ENCODE measurements at places on chromosomes 7 and 10. TPM values are rescaled to one million over a fixed set of nuclear protein-coding genes. Genes with fewer than 3 reads are reported as not detected.
A peak's percentile ranks its signal among the peaks of the same experiment; 100 is the strongest.

Gene SAMD8
- 51.4 TPM for total RNA-seq

Gene MKI67
- 1.3 TPM for total RNA-seq

Gene MSS51
- total RNA-seq, result 5.2 TPM

Gene STAG3
- 11.0 TPM for total RNA-seq

Gene TBX20
- not detected for total RNA-seq

Gene TMEM178B
- 1.1 TPM for total RNA-seq

Gene FGFBP3
- total RNA-seq, result 6.0 TPM

DNA sequence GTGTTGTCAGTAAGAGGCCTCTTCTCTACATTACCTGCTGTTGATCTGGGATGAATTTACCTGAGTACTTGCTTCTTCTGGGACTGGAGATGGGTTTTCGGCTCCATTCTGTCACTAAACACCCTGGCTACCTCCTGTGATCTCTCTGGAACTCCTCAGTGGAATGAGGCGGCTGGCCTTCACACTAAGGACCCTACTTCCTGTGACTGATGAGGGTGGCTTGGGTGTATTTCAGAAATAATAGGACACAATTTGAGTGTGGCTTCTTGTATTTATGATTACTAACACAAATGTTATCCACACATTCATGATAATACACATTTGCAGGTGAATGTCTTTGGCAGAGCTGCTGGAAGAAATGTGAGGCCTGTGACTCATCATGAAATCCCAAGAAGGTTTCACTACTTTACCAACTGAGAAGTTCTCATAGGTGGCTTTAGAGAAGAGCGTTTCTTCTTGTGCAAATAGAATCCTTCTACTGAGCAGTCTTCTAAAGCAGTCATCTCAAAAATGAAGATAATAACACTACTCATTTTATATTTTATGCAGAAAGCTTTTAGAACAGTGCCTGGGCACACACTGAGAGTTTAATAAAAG, 21.3 kb upstream of the EVX1 start:
- DNase-seq, result no peak

DNA sequence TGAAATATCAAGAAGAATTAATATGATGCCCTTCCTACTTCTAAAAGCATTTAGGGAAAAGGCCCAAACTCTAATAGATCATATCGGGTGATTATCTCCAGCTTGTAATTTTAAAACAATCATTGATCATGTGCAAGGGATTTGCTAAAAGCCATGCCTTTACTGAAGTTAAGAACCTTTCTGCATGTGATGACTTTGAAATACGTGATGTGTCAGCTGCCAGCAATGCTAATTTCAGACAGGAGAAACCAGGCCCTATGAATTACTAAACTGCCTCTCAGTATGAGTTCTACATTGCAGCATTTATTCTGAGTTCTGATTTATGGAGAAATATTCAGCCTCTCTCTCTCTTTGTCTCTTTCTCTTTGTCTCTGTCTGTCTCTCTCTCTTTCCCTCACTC, 203.6 kb upstream of the AKR1E2 start:
- no peak for DNase-seq

- DNase-seq, result no peak
Observed at GRCh38 chr10:35409094-35409582, 72.8 kb downstream of the CCNY start.

GRCh38 chr7:47818796-47819606, 129.3 kb downstream of the PKD1L1 start:
- peak; percentile 89 for DNase-seq

DNA sequence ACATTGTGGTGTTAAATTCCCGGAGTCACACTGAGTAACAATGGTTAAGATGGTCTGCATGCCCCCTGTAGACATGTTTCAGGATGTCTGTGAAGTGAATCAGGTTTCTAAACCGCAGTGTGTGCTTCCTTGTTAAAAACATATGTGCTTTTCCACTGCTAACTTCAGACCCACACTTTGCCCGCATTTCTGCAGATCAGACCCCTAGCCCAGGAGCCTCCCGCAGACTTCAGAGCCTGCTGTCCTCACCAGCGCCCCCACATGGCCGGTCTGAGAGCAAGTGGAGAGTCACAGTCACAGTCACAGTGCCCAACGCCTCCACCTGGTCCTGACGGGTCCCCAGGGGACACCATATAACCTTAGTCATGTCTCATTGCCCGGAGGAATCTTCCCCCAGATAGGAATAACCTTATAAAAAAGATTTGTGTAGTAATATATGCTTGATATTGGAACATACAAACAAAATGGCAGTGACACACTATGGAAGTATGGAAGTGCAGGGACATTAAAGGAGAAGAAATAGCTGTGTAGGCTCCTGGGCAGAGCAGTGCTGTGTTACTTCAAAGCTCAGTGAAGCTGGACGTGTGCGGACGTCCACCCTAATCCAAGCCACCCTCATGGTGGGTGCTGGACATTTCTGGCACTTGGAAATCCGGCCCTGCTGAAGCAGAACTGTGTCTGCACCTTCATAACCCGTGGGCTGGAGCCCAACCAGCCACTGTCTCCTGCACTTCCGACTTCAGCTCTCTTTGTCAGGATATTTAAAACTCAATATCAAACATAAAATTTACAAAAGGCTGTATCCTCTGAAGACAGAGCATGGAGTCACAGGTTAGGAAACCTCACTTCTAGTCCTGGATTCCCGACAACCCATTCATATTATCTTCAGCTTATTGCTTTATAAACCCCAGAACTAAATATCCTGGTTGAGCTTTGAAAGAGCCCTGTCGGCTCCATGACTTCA, 29.0 kb downstream of the GSTO2 start:
- no peak for DNase-seq

GRCh38 chr10:6430423-6430980, 149.6 kb downstream of the PRKCQ start:
- DNase-seq, result no peak

DNA sequence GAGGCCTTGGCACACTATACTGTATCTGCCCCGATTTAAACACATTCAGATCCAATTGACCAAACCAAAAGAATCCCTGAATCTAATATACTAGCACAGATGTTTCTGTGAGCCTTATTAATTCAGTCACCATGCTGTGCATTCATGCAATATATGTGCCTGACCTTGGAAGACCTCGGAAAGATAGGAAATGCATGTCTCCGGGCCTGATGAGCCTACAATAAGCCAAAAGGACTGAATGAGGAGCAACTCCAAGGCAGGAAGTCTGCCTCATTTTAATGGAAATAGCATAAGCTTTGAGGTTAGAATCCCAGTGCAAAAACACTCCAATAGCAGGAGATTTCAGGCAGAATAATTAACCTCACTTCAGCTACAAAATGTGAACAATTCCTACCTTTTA, 316.7 kb downstream of the LRRTM3 start:
- no peak for DNase-seq

DNA sequence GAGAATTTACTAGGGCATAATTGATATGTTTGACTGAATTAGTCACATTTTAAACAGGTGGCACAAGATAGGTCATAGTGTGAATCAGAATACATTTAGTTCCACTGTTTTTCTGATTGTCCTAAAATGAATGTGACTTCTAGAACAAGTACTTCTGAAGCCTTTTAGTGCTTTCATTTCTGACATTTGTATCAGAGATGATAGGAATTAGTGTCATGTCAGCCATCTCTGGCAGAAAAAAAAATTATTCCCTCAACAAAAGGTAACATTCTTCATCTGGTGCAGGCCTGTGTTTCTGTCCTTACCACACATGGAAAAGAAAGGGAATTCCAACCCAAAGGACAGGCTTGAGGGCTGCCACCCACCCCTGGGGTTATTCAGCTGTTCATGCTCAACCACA, 21.3 kb downstream of the GRM8 start:
- no peak for DNase-seq

DNA sequence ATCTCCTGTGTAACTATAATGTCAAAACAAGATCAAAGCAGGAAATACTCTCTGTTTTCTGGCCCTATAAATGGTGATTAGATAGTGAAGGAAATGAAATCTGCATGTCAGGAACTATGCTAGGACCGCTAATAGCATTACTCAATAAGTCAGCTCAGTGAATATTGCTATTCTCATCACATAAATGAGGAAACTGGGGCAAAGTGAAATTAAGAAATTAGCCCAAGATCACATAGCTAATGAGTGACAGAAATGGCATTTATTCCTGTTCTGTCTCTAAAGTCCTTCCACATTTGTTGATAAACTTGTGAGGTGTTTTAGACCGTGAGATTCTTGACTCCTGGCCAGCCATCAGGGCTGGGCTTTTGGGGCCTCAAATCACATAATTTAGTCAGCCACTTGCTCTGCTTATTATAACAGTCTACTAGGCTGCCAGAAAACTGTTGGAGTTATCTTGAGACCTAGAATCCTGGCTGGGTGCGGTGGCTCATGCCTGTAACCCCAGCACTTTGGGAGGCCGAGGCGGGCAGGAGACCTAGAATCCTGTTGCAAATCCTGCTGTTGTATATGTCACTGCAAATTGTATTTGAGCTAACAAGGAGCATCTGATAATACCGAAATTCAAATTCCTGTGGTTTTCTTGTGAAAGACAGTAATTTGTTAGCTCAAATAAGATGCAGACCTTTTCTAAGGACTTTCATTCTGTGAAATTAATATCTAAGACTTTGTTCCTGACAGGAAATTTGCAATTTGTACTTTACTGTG, 66.5 kb upstream of the SHTN1 start:
- DNase-seq, result no peak

DNA sequence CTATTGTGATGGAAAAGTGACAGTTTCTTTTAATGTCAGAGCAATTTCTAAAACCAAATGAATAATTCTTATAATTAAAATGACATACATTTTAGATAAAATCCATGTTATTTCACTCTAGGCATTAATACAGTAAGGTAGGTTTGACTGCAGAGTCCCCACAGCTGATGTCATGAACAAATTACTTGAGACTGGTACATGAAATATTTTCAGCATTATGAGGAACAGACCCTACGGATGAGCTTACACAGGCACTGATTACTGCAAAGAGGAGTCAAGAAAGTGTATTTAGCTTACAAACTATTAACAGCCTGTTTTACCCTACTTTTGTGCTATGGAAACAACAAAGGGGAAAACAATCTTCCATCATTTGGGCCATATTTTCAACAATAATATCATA, 8.9 kb downstream of the COL1A2 start:
- DNase-seq, result no peak

DNA sequence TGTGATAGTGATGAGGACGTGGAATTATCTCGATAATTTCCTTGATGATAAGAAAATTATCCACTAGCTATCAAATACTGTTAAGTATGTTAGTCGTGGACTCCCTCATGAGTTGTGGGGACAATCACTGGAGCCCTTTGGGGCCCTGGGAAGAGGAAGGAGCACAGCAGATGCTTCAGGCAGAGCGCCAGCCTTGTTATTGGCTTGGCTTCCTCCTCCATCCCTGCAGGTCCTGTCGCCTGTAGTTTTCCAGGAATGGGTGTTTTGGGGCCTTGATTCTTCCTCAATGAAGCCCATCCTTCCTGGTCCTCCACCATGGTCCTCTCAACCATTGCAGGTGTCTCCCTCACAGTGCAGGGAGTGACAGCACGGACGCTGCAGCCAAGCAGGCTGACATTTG, 32.5 kb upstream of the ZNF32 start:
- DNase-seq, result no peak

DNA sequence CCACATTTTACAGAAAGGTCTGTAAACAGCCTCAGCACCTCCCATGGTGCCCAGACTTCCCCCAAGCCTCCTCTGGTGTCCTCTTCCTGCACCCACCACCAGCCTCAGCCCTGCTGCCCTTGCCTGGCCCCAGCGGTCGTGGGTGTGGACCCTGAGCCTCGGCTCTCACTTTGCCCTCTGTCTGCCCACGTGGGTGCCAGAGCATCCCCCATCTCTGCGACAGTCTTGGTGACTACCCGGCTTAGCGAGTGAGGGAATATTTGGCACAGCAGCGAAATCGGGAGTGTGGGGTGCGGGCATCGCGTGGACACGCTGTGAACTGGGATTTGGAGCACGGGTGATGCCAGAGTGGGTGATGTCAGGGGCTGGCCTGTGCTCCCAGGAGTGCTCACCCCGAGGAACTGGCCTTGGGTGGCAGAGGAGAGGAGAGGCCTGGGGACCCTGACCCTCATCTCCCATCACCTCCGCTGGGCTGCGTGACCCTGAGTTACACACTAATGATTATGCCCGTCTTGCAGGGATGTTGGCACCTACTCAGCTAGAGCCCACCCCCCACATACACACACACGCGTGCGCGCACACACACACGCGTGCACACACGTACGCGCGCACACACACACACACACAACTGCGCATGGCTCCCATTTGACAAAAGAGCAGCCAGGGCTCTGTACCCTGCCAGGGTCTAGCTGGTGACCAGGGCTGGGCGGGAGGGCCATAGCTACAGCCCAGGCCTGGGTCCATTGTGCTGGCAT, 8.7 kb downstream of the ELFN1 start:
- DNase-seq, result peak; percentile 32

GRCh38 chr10:52678611-52679010, 94.0 kb downstream of the MBL2 start:
- no peak for DNase-seq

DNA sequence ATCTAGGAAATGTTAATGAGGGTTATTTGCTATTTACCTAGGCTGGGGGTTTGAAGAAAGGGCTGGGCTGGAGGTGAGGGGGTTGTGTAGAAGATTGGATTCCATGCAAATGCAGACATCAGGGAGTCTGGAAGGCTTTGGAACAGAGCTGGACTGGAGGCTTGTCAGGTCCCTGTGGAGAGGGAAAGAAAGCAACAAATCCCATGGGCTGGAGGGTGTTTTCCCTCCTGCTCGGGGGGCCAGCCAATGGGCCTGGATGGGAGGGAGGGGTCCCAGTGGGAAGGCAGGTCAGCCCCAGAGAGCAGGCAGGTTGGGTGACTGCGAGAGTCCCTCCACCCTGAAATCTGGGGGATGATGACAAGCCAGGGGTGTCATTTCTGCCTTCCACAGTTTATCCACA, 431.8 kb downstream of the RPS24 start:
- DNase-seq, result peak; percentile 33

GRCh38 chr7:22786290-22786932, 36.2 kb downstream of the TOMM7 start:
- DNase-seq, result no peak

GRCh38 chr7:106365252-106366005, 80.6 kb upstream of the NAMPT start:
- DNase-seq, result no peak

DNA sequence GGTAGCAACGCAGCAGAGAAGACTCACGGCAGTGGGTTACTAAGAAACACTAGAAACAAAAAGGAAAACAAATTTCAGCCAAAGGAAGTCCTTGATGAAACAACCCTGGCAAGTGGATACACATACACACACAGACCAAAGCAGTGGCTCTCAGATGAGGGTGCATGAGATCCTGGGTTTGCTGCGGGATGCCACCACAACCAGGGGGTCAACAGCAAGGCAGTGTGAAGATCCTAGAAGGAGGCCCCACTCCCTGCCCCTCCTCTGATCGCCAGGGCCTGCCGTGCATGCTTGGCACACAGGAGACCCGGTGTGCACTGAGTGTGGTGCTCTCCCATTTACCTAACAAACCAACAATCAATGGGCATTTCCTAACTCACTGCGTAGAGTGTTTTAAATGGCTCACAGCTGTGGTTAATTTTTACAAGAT, 252.3 kb upstream of the KLF14 start:
- no peak for DNase-seq

GRCh38 chr10:47325303-47326291, 3.3 kb downstream of the GDF2 start:
- no peak for DNase-seq
